Fibroblast of skin of left quadriceps (primary cell): ENCODE measurements at places on chromosomes 16 and 17.

- DNase-seq, result no peak
Measured at GRCh38 chr17:36213695-36214094, 2.8 kb downstream of the CCL4L2 start.

GRCh38 chr17:59641799-59642484 is 22.2 kb downstream of the CLTC start:
- DNase-seq, result no peak

DNA sequence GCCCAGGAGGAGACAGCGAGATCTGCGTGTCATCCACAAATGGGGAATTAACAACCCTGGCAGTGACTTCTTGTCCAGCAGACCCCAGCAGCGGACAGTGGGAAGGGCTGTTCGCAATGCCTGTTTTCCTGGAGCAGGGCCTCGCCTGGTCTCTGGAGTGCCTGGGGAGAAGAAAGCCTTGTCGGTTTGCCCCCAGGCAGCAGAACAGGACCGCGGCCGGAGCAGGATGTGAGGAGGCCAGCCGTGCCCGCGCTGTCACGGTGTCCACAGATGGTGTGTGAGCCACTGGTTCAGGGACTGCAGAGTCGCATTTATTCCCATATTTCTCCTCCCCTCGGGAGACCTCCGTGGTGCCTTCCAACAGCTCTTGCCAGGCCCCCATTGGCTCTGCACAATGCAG is 68.5 kb upstream of the GSE1 start:
- no peak for DNase-seq

DNA sequence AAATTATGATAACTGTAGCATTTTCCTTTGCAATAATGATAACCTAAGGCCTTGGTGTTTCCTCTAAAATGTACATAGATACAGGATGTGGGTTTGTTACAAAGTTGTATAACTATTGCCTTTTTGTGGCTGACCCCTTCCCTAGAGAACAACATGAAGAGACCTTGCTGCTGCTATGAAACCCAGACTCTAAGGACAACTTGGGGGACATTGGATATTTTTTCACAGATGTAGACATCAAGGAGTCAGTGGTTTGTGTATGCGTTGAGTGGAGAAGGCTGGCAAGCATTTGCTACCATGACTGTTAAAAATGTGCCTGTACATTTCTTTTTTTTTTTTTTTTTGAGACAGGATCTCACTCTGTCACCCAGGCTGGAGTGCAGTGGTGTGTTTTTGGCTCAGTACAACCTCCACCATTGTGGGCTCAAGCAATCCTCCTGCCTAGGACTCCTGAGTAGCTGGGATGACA is 12.3 kb downstream of the HMOX2 start:
- no peak for DNase-seq

GRCh38 chr16:1090620-1091587 is 5.1 kb downstream of the C1QTNF8 start:
- DNase-seq, result no peak

GRCh38 chr16:4116325-4117249 is at the start of gene ADCY9:
ADCY9 (minus strand) TSS chr16:4116442; CDS start chr16:4115442, 1,000 bp downstream.
- DNase-seq, result peak; percentile 56

GRCh38 chr16:19137201-19138128 is 23.7 kb downstream of the ITPRIPL2 start:
- no peak for DNase-seq

- DNase-seq, result peak; percentile 63
Measured at GRCh38 chr16:69277413-69277812, 33.7 kb upstream of the VPS4A start.

DNA sequence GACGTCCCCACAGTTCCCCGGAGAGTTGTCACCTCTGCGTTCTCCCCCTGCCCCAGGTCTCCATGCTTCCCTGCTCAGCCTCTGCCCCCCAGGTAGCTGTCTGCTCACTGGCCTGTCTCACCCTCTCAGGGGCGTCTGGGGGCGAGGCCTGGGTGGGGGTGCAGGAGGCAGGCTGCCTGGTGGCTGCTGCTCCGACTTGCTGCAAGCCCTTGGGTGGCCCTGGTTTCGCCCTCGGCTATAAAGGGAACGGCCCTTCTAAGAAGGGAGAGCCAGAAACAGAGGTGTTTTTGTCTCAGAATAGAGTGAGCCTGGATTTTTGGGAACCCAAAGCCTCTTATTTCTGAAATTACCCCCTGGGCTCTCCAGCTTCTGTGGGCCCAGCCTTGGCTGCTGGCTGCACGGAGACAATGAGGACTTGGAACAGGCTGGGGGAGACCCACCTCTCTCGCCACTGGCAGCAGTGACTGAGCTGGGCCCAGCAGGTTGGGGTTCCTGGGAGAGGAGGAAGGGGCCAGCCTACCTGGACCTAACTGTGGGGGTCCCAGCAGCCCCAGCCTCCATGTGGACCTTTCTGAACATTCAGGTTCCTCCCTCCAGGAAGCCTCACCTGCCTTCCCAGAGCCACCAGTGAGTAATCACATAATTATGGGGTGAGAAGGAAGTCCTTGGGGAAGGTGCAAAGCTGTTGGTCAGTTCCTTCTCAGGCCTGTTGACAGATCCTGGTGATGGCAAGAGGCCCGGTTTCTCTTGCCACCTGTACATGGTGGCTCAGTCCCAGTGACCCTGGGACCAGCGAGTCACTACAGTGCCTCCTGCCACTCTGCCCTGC is 15.5 kb upstream of the SPNS2 start:
- no peak for DNase-seq

DNA sequence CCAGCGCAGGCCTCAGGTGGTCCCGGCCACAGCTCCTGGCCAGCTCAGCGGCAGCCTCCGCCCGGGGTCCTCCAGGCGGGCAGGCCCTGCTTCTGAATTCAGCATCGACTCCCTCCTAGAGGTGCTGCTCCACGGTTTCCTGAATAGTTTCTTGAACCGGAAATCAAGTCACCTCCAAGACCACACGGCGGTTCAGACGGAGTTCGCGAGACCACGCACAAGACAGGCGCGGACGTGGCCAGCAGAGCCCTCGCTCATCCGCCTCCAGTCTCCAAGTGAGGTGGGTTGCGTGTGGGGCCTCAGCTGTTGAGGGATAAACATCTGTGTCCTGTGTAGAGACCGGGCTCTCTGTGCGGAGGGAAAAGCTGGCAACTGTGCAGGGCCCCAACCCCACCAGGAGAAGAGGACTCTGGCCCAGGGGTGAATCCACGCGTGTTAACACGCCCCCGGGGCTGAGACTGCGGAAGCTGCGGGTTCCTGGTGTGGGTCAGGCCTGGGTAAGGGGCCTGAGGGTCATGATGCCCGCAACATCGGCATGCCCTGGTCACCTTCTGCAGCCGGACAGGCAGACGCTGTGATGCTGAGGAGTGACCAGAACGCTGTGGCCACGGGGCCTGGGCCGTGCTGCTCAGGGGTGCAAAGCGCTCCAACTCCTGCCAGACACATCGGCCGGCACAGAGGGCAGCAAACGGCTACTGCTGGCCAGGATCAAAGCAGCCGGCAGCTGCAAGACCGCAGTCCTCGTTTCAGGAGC is 55.0 kb upstream of the METRNL start:
- no peak for DNase-seq

- no peak for DNase-seq
Measured at GRCh38 chr17:47295874-47296255, 27.9 kb upstream of the EFCAB13 start.

DNA sequence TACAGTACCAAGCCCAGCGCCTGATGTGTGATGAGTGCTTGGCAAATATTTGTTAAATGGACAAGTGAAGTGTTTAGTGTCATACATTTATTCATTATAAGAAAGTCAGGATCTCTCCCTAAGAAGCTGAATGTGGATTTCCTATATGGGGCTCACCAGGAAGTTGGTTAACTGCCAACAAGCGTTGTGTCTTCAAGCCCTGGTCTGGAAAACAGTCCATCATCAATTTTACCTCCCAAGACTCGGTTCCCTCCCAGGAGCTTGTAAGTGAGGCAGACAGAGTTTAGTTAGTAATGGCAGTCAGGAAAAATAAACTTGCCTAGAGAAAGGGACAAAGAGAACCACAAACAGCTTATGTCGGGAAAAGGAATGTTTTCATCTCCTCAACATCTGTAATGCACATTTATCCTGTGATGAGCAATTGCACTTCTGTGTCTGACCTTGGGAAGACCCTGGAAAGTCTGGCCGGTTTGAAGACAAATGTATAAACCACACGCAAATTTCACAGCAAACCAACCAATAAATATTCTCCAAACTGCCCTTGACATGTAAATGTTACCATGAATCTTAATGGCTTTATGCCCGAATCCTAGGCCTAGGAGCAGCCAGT is 28.3 kb downstream of the C16orf95 start:
- DNase-seq, result peak; percentile 96

GRCh38 chr17:60079401-60080243 is 901 bp upstream of the HEATR6 start:
- DNase-seq, result no peak

GRCh38 chr16:86751076-86752030 is 173.0 kb downstream of the FOXL1 start:
- DNase-seq, result peak; percentile 72

GRCh38 chr16:51876601-51876875 is 670.4 kb downstream of the TOX3 start:
- no peak for DNase-seq

GRCh38 chr17:41835800-41836549 is at the start of gene NT5C3B:
NT5C3B (minus strand) TSS chr17:41836232; CDS start chr17:41836193, 39 bp downstream.
- no peak for DNase-seq

DNA sequence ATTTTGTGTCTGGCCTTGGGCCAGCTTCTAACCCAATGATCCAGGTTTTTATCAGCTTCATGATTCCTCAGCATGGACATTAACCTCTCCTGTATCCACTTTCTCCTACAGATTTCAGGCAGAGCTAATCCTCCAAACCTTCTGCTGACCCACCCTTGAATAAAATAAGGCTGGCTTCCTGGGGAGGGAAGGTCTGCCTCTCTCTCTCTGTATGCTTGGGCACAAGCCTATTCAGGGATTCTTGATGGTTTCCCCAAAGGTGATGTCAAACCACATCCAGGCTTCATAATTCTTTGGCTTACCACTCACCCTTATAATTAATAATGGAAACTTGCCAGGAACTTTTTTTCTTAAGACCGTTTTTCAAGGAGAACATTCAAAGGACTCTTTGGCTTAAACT is 240.1 kb downstream of the UTP18 start:
- DNase-seq, result no peak

DNA sequence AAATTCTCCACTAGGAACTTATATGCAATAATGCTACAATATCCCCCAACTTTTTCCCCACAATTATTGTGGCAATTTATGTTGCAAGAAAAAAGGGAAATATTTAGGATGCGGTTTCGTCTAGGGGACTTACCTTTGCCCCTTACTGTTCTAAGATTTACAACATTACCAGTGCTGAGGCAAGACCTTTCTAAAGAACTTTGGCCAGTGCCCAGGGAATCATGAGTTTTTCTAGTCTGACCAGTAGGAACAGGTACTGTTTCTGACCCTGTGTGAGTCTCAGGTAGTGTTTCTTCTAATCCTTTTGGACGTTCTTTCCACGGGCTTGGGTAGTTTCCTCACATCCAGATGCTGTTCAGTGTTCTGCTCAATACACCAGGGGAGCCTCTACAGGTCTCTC is 373.7 kb downstream of the HAPSTR1 start:
- DNase-seq, result no peak

GRCh38 chr17:31598921-31599571 is 207.6 kb downstream of the RAB11FIP4 start:
- no peak for DNase-seq

- no peak for DNase-seq
Measured at GRCh38 chr17:73300392-73300791, 11.4 kb downstream of the CDC42EP4 start.

- no peak for DNase-seq
Measured at GRCh38 chr16:9300252-9300651, 208.8 kb downstream of the HAPSTR1 start.

- DNase-seq, result no peak
Measured at GRCh38 chr17:35731239-35731916, at the start of gene RASL10B. RASL10B (plus strand) TSS chr17:35731639; CDS start chr17:35735185, 3,546 bp downstream.

DNA sequence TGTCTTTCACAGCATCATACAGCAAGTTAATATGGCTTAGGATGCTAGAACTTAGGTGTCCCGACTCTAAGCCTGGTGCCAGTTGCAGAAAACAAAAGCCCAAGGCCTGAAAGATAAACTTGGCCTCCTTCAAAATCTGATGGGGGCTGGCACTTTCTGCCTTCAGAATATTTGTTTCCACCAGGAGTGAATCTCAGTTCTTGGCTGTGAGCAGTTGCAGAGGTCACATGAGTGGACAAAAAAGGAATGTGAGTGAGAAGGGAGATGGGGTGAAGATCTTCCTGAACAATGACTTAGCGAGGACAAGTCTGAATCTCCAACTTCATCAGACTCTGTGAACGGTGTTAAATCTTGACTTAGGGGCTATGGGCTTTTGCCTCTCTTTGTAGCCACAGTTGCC is 46.6 kb downstream of the HOXB1 start:
- no peak for DNase-seq

DNA sequence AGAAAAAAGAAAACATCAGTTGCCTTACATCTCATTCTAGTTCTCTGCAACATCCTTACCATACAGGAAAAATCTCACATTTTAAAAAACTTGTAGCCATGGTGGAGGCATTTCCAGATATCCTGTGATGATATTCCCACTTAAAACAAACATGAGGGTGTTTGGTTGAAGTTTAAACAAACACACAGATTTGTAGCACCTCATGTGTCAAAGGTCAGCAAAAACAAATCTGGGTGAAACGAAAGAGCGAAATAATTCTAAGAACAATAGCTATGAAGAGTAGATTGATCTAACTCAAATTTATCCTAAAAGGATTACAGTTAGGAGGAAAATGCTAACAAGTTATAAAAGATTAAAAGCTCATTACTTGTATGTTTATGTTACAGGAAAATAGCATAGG is 83.1 kb upstream of the IRX5 start:
- DNase-seq, result no peak

GRCh38 chr17:41521574-41522261 is 3.0 kb upstream of the KRT15 start:
- no peak for DNase-seq

GRCh38 chr17:74185571-74186185 is 17.8 kb upstream of the RPL38 start:
- no peak for DNase-seq

DNA sequence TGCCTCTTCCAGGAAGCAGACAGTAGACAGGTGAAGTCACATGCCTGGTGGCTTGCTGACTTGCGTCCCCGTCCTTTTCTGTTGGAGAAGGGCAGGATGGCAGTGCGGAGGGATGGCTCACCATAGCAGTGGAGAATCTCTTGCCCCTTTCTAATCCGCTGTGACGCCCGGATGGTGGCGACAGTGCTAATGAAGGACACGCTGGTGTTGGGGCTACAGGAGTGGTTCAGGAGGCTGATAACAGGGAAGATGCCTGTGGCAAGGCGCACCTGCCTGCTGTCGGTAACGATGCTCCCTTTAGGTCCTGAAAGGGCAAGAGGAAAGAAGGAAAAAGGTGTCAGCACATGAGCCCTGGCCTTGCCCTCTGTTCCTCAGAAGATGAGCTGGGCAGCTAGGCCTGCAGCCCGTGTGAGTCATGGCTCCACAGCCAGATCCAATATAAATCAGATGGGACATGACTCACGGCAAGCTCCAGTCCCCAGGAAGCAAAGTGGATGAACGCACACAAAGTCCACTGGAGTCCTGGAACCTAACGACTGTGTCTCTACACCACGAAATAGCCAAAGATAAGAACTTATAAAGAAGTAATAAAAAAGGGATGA is 25.5 kb downstream of the SERPINF1 start:
- DNase-seq, result peak; percentile 59

GRCh38 chr17:57289130-57289529 is 32.8 kb downstream of the MSI2 start:
- no peak for DNase-seq
